ENCODE measurements at places on chromosomes 5 and 9.
A peak's percentile ranks its signal among the peaks of the same experiment; 100 is the strongest.

DNA sequence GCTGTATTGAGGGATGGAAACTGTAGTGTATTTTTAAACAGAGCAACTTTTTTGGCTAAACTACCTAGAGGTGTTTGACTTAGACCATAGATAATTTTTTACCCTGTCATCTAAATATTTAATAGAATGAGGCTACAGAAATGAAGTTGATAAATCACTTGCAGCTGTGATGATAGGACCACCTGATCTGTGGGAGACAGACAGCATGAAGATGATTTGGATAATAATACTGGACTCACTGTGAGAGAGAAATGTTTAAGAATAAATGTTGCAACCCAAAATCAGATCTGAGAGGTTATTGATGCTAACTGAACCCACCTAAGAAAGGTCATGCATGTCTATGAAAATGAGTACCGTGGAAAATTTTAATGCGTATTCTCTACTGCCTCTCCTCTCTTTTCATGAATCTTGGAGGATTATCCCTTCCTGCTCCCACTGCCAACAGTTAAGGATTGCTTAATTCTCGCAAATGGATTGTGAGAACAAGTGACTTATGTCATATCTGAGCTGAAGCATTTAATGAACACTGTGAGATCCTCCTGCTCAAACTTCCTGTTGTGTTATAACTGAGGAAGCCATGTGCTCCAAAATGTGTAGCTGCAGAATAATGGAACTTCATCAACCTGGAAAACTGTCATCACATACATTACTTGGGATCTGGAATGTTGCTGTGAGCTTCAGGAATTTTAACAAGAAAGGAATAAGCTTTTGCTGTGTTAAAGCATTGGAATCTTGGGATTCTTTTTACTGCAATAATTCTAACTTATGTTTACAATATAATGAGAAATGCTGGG, 617.9 kb upstream of the CDH18 start:
- no peak for DNase-seq

- DNase-seq, result no peak
Observed at GRCh38 chr5:139180850-139181249, 17.3 kb downstream of the SIL1 start.

DNA sequence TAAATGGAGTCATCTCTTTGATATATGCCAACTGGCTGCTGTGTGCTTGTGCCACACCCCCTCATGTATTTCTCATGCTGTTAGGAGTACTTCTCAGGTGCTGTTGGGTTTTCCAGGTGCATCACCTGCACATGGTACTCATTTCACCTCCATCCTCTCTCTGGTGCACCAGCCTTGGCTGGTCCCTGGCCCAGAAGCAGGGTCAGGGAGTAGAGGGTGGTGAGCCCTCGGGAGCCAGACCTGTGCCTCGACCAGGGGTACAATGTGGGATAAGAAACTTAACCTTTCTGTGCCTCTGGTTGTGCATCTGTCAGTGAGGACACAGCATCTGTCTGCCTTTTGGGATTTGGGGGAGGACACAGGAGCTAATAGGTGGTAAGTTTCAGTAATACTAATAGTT, 38.5 kb downstream of the SECISBP2 start:
- no peak for DNase-seq

DNA sequence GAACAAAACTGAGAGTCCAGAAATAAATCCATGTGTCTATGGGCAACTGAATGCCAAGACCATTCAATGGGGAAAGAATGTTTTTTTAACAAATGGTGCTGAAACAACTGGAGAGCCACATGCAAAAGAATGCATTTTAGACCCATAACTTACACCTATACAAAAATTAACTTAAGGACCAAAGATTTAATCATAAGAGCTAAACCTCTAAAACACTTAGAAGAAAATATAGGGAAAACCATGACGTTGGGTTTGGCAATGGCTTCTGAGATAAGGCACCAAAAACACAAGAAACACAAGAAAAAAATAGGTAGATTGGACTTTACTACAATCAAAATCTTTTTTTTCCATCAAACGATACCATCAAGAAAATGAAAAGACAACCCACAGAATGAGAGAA, 48.4 kb upstream of the ANKRD33B start:
- no peak for DNase-seq

GRCh38 chr5:145587710-145588109, 247.4 kb downstream of the PRELID2 start:
- DNase-seq, result no peak

GRCh38 chr5:110738503-110738811, 350 bp upstream of the SLC25A46 start:
- DNase-seq, result no peak

GRCh38 chr5:142024771-142025304, 12.0 kb upstream of the GNPDA1 start:
- DNase-seq, result peak; percentile 64

GRCh38 chr5:71892641-71893365, 173.7 kb downstream of the CARTPT start:
- no peak for DNase-seq

- DNase-seq, result no peak
Observed at GRCh38 chr5:107310181-107310580, 360.6 kb downstream of the EFNA5 start.

- no peak for DNase-seq
Observed at GRCh38 chr5:133980652-133981051, 12.2 kb upstream of the C5orf15 start.

GRCh38 chr5:58149345-58149744, 310.5 kb downstream of the PLK2 start:
- no peak for DNase-seq

- DNase-seq, result no peak
Observed at GRCh38 chr9:70030156-70030555, 13.5 kb upstream of the MAMDC2 start.

DNA sequence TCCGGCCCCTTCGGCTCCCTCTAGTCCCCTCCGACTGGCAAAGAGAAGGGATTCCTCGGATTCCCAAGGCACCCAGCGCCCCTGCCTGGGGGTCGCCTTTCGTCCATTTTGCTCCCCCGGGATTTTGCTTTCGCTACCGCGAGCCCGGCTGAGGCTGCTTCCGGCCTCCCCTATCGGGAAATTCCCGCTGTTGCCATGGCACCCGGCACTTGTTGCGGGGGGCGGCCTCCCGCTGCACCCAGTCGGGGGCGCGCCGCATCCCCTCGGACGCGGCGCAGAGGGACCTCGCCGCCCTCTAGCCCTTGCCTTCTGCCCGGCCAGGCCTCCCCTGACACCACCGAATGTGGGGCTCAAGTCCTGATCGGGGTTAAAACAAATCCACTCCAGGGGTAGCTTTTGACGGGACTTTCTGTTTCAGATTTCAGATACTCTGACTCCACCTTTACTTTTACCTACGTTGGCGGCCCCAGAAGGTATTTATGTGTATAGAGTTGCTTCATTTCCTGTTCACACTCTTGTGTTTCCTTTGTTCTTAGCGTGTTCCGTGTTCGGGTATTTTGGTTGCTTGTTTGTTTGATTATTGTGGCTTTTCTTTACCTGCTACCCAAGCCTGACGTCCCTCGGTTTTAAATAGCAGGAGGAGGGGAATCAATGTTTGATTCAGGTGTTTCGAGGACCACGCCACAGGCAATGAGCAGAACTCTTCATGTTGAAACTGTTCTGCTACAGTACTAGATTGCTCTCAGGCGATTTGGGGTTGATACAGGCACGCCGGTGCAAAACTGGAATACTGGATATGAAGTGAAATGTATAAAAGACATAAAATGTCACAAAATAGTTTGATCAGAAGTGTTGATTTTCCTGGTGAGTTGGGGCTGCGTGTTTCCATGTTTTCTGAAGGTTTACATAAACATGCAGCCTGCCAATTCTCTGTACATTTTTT, 1.5 kb downstream of the PARP8 start:
- DNase-seq, result no peak

DNA sequence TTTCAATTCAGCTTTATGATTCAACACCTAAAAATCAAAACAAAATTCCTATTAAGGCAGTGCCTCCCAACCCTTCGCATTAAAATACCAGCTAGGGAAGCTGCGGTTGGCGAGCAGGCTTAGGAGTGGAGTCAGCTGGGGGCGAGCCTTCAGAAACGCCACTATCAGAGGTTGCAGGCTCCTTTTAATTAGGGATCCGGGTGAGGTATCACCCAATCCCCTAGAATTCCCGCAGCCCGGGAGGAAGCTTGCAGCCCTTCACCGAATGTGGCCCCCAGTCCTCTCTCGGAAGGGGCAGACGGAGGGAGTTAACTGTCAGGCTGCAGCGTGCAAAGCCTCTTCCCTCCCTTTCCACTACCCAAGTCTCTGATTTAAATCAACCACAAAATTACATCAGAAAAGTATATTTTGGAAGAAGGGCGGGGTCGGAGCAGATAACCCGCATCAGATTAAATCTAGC, 1.7 kb downstream of the STC2 start:
- no peak for DNase-seq

- no peak for DNase-seq
Observed at GRCh38 chr9:131416509-131416908, 22.6 kb downstream of the PRRC2B start.

- no peak for DNase-seq
Observed at GRCh38 chr5:150081541-150082283, 4.6 kb downstream of the CSF1R start.

DNA sequence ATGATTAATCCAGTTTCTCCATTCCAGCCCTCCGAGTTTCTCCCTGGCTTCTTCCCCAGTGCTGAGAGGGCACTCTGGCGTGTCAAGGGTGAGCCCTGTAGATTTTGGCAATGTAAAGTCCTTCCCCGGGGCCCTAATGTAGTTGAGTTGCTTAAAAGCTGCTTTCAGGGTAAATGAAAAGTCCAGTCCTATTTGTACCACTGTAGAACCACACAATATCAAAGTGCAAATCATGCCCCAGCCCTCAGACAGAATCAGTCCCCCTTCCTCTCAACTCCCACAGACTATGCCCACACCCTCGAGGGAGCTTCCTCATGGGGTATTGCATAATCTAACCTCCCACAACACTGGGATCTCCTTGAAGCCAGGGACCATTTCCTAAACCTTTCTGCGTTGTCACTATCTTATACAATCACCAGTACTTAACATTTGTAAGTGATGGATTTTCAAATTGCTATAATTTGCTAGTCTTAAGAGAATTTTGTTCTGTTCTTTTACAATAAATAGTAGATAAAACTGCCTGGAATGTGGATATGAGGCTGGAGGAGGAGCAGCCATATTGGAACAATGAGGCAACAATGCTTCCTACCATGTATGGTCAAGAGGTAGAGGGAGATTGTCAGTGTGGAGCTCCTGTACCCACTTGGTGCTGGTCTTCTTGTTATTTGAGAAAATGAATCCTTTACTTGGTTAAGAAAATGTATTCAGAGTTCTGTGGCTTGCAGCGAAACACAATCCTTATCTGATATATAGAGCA, 34.4 kb downstream of the ZNF366 start:
- no peak for DNase-seq

GRCh38 chr5:32889078-32889477, 178.0 kb downstream of the NPR3 start:
- DNase-seq, result no peak

- no peak for DNase-seq
Observed at GRCh38 chr5:95130941-95131340, 154.0 kb downstream of the MCTP1 start.

- DNase-seq, result no peak
Observed at GRCh38 chr9:4010309-4010708, 289.6 kb downstream of the GLIS3 start.

DNA sequence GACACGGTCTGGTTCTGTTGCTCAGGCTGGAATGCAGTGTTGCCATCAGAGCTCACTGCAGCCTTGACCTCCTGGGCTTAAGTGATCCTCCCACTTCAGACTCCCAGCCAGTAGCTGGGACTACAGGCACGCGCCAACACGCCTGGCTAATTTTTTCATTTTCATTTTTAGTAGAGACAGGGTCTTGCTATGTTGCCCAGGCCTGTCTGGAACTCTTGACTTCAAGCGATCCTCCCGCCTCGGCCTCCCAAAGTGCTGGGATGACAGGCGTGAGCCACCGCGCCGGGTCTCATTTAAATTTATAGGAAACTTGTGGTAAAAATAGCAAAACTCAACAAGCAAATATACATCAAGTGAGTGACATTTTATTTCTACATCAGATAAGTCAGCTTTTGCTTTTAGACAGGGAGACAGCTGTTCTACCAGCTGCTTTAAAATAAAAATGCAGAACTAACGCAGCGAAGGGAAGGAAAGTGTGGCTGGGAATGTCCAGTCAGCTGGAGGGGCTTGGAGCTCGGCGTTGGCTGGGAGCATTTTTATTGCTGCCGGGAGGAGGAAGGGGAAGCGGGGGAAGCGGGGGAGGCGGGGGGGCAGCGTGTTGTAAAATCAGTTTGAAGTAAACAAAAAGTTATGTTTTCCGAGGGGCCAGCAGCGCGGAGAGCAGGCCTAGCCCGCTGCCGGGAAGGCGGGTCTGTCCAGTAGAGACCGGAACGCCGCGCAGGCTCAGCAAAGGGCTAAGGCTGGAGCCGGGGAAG, 707 bp upstream of the ZFYVE16 start:
- no peak for DNase-seq

DNA sequence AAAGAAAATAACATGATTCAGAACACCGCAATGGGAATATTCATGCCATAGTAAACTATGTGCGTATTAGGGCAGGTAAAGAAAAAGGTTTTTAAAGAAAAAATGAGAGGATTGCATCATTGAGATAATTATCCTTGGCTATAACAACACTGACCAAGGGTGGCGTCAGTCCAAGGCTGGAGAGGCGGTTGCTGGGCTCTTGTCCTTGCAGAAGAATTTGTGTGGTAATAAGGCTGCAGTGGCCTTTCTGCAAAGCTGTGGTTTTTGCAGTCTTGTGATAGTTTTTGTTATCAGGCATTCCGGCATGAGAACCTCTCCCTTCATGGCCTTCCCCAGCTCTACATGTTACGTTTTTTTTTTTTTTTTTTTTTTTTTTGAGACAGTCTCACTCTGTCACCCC, 14.0 kb downstream of the BOD1 start:
- no peak for DNase-seq

GRCh38 chr5:102582696-102583095, 83.9 kb upstream of the SLCO6A1 start:
- DNase-seq, result no peak

DNA sequence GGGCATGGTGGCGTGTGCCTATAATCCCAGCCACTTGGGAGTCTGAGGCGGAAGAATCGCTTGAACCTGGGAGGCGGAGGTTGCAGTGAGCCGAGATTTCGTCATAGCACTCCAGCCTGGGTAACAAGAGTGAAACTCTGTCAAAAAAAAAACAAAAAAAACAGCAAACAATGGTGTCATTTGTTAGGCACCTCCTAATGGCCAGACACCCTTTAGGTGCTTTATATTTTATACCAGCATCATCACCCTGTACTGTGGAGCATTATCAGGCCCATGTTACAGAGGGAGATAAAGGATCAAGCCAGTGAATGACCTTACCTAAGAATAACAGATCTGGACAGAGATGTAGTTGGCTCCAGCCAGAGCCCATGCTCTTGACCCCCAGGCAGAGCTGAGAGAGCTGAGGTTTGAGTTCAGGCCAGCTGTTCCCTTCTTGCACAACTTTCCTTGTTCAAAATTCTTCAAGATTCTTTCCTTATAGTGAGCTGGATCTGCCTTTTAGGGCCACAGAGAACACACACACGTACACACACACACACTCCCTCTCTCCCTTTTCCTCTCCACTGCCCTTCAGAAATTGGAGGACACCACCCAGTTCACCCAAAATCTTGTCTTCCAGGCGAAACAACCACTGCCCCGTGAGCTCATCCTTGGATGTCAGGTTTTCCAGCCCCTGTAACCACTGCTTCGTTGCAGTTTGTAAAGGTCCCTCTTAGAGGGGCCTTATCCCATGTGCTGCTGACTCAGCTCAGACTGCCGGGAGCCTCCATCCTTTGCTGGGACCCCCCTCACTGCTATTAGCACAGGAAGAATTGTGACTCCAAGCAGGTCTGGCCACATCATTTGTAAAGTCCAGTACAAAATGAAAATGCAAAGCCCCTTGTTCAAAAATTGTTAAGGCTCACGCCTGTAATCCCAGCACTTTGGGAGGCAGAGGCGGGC, 10.4 kb upstream of the PTGES start:
- DNase-seq, result no peak

- DNase-seq, result no peak
Observed at GRCh38 chr9:98225015-98225442, 30.4 kb downstream of the TBC1D2 start.
